ENCODE measurements at places on chromosomes 2 and 18.

DNA sequence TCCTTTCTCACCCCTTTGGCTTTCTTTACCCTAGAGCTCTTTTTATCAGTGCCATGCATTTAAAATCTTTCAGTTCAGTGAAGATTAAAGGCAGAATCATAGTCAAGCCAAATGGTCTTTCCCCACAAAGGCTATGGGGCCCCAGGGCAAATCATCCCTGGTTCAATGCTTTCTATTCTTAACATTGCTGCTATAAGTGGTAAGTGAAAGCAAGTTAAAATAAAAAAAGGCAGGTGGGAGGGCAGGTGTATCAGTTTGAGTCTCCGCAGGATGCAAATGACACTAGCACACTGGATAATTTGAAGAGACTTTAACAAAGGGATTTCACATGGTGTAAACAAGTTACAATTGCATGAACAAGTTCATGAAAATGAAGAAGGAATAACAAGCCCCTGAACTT, 757.4 kb downstream of the SATB2 start:
- DNase-seq, result no peak

GRCh38 chr2:19264852-19265251, 93.6 kb downstream of the OSR1 start:
- DNase-seq, result no peak

DNA sequence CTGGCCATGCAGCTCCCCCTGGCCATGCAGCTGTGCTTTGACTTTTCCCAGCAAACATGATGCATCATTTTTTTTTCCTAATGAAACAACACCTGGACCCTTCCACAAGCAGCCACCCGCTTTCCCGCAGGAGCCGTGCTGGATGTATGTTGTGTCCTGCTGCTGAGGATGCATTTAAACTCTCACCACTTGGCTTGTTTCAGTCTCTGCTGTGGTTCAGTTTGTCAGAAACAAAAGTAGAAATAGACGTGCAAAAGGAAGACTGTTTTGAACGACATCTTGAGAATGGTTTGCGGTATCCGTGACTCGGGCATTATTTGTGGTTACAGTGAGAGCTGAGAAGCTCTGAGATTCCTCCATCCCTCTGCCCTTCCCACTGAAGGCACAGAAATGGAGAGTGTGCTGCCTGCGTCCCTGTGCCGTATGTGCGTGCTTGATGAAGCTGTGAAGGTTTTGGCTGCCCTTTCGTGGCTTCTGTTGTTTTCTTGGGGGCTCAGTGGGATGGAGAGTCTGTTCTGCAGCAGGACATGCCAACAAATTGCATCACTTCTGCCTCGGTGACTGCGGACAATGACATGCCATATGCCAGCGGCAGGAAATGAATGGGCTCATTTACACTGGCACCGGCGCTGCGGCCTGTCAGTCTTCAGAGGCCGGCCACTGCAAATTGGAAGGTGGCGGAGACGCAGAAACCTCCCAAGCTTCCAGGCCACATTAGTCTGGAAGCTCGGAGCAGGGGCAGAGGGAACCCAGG, 417.7 kb upstream of the SALL3 start:
- no peak for DNase-seq

- DNase-seq, result no peak
These were observed 36.5 kb downstream of the CFAP36 start for GRCh38 chr2:55555977-55556376.

- DNase-seq, result no peak
These were observed 105.7 kb downstream of the KYNU start for GRCh38 chr2:142983174-142983573.

- no peak for DNase-seq
These were observed 425.7 kb downstream of the LRATD1 start for GRCh38 chr2:15058015-15058720.

DNA sequence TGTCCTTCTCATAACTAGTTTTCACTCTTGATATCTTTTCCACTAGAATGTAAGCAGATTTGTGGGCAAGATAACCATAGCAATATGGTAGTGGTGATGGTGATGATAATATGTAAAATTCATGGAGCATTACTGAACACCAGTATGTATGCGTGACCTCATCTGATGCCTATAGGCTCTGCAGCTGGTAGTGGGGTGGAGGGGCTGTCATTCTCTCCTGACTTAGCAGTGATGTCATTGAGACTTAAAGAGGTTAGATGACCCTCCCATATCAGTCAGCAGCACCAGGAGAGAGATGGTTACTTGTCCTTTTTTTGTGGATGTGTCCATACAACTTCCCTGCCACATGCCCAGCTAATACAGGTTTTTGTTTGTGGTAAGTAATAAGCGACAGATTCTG, 27.9 kb downstream of the PARD3B start:
- no peak for DNase-seq

GRCh38 chr18:11976315-11977152, 4.8 kb upstream of the IMPA2 start:
- DNase-seq, result no peak

- DNase-seq, result peak; percentile 24
These were observed 259.3 kb downstream of the NEDD4L start for GRCh38 chr18:58303363-58303762.

GRCh38 chr2:178075006-178075326, 2.4 kb upstream of the PDE11A start:
- no peak for DNase-seq

DNA sequence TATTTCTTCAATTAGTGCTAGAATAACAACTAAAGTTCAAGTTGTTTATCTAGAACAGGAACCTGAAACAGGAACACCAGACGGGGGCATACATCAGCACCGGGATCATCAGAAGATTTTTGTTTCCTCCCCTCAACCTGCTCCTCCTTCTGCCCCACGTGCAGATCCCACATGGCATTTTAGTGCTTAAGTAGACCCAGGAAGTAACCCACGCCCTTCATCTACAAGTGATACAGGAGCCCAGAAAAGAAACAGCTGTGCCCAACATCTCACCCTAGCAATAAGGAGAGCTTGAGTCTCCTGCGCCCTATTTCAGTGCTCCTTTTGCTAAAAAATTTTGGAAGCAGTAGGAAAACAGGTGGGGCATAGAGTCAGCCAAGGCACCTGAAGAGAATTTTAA, 5.2 kb downstream of the ZNF385B start:
- no peak for DNase-seq

GRCh38 chr2:158487419-158487818, 30.7 kb downstream of the PKP4 start:
- DNase-seq, result no peak

- DNase-seq, result peak; percentile 13
These were observed 2.0 kb upstream of the CHRND start for GRCh38 chr2:232523682-232524597.

- no peak for DNase-seq
These were observed 122.8 kb upstream of the LGALSL start for GRCh38 chr2:64331114-64331645.

- DNase-seq, result no peak
These were observed 48.1 kb upstream of the SLC35G4 start for GRCh38 chr18:11561293-11561692.

GRCh38 chr18:76953583-76954233, 131.4 kb downstream of the ZNF236 start:
- DNase-seq, result peak; percentile 10

DNA sequence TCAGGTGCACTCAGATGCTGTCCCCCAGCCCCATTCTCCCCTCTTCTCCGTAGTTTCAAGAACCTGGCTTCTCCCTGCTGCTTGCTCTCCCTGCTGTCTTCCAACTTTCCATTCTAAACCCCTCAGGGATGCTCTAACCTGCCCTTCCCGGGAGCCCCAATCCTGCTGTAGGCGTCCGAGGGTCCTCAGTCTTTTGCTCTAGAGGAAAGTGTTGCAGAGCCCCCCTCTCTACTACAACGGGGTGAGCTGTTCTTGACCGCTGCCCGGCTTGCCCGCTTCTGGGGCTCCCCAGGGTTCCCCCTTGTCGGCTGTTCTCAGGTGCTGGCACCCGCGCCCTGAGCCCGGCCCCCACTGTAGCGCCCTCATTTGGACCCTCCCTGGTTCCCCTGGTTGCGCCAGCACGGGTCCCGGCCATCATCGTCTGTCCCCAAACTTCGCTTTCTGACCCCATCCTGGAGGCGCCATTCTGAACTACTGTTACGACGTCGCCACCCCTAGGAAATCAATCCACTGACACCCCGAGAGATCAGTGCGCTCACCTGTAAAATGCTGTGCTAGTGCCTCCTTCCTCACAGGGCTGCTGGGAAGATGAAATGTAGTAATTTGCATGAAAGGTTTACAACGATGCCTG, 31.9 kb upstream of the REG3G start:
- no peak for DNase-seq

- no peak for DNase-seq
These were observed 10.0 kb downstream of the SUPT7L start for GRCh38 chr2:27653397-27653796.

GRCh38 chr18:79322441-79322840, 73.3 kb upstream of the NFATC1 start:
- DNase-seq, result no peak

DNA sequence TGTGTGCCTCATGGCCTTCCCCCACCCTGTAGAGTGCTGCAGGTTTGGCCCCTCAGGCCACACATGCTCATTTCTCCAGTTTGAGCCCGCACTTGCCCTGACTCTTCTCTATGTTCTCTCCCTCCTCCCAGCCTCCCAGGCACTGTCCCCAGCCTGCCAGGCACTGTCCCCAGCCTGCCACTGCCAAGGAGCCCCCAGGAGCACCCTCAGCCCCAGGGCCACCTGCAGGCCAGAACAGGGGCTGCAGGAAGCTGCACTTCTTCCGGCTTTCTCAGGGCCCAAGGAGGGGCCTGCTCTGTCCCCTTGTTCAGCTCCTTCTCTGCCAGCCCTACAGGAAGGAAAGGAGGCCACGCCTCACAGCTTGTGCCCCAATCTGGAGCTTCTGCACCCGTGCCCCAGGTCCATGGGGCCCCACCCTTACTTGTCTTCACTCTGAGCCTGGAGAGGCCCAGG, 31.6 kb downstream of the CYP26B1 start:
- DNase-seq, result no peak

Measured in suppressor macrophage (primary cell).